AG04449 (cell line): ENCODE measurements at places on chromosomes 12 and 14.

DNA sequence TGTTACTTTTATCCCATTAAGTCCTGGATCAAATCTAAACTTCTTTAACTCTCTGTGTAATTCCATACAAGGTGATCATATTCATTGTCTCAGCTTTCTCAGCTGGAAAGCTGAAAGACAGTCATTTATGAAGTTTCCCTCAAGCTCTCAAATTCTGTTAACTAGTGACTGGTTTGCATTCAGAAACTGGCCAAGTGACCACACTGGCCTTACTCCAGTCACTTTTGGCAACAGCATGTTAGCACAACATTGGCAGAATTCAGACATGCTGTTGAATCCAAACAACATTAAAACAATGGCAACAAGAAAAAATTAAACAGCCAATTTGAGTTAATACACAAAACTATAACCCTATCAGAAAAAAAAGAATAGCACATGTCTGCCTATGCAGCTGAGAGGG is 343.3 kb downstream of the MDGA2 start:
- DNase-seq: no peak

GRCh38 chr14:89720076-89720687 is 234.3 kb downstream of the EFCAB11 start:
- DNase-seq: no peak

DNA sequence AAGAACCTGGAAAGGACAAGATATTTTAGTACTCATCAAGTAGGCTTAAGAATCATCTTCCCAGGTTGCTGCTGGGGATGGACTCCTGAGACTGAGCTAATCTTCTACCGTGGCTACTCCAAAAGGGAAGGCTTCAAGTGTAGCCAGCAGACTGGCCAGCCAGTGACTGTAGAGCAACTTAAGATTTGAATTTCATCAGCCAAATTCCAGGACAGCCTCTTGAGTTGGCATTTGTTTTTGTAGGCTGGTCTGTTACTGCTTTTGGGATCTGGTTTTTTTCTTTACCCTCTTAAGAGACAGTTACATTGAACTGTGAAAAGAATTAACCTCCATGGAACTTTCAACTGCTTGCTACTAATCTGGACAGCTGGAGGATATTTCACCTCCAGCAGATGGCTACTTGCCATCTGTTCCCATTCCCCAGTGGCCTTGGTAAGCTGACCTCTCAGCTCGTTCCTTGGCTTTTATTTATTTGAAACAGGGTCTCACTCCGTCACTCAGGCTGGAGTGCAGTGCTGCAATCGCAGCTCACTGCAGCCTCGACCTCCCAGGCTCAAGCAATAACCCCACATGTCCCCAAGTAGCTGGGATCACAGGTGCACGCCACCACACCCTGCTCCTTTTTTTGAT is 20.7 kb downstream of the VTI1B start:
- DNase-seq: no peak

DNA sequence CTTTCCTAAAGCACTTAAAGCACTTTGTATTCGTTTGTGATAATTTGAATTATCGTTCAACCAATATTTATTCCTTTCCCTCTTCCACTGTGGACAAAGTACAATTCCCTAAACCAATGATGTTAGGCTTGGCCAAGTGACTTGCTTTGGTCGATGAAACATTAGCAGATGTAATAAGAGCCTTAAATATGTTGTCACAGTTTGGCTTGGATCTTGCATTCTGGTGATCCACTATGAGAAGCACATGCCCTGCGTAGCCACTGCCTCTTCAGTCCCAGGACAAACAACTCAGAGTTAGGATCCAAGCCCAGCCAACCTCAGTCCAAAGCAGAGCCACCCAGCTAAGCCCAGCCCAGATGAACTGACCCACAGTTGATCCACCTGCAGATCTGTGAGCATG is 8.4 kb upstream of the C12orf75 start:
- DNase-seq: no peak

DNA sequence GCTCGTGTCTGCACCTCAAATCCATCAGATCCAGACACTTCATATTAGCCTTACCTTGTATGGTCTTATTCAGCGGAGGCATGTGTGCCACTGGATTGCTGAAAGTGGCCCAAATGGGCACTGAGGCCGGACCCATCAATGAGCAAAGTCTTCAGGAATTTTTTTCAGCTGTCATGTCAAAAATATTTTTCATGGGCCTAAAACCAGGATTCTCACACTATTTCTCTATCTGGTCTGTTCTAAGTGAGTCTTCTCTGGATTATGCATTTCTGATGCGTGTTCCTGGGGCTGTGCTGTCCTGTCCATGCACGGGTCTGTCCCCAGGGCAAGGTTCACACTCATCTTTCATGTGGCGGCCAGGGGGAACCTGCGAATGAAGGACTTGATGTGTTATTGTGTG is 94.6 kb downstream of the KCNA5 start:
- no peak for DNase-seq

DNA sequence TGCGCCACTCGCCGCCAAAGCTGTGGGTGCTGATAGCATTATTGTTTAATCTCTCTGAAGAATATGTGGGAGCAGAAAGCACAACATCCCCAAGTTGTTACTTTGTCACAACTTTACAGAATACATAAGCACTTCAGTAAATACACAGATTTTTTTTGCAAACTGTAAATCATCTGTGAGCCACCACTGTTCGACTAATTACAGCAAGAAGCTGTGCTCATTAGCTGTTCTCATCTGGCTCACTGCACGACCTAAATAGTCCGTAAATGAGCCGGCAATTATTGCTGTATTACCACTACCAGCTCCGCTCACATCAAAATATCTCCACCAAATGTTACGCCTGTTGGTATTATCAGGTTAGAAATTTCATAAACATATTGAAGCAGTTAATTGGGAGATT is 228.9 kb upstream of the PRKD1 start:
- no peak for DNase-seq

- no peak for DNase-seq
Observed at GRCh38 chr12:14833336-14833735, 10.0 kb downstream of the ART4 start.

DNA sequence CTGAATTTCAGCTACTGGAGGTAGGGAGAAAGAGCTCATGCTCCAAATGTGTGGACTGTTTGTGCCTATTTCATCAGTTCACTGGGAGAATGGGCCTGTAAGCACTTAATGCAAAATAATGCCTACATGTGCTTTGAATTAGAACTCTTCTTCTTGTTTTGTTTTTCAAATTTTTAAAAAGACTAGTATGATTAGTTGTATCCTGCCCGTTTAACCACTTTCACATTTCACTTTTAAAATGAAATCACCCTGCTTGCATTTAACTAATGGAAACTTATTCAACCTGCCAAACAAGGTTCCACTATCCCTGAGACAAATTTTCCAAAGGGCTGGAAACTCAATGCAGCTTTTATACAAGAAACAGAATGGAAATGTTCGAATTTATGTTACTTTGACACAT is 79.7 kb downstream of the SAMD4A start:
- no peak for DNase-seq

DNA sequence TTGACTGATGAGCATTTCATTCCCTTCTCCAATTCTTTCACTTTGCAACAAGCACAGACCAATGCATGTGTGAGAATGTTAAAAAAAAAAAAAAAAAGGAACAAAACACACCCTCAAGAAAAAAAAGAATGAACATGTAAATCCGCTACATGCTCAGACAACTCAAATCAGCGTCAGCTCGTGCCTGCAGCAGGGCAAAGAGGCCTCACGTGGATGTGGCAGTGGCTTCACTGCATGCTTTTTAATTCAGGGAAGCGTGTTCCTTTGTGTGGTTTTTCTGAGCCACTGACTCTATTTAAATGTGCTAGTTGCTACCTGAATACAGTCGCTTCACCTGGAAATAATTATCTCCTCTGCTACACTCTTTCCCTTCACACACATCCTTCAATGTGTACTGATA is 55.1 kb downstream of the PPP1R36 start:
- DNase-seq: no peak

- no peak for DNase-seq
Observed at GRCh38 chr12:123655420-123655819, 15.5 kb upstream of the TCTN2 start.

- DNase-seq: no peak
Observed at GRCh38 chr12:50546441-50547318, 41.9 kb downstream of the DIP2B start.

DNA sequence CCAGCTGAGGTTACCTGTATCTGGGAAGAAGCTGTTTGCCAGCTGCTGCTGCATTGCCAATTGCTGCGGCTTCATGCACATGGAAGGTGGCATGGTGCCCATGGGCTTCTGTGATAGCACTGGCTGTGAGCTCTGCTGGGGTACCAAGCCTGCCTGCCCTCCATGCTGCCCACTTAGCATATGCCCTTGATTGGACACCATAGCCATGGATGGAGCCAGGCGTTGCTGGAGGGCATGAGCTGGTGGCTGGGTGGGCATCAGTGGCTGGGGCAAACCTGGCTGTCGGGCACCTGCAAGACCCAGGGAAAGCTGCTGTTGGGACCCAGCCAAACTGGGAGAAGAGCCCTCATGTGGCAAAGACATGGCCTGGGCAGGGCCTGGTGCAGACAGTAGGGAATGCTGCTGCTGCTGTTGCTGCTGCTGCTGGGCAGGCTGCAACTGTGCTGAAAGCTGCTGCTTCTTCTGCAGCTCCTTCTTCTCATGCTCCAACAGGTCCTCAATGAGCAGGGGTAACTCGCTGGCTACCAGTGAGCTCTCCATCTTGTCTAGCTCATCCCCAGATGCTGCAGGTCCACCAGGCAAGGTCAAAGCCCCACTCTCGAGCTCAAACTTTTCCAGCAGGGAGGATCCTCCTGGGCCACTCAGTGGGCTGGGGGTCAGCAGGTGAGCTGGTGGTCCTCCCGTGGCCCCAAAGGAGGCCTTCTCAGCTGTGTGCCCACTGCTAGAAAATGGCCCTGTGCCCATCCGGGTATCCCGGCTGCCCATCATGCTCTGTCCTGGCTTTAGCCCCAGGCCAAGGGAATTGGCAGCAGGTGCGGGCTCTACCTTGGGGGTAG is 18.8 kb upstream of the PRKAG1 start:
- DNase-seq: no peak

GRCh38 chr12:47216150-47216677 is 136.5 kb upstream of the AMIGO2 start:
- DNase-seq: no peak

- no peak for DNase-seq
Observed at GRCh38 chr14:74261288-74261687, 22.0 kb downstream of the VSX2 start.
